Kidney (tissue), 22 donors: ENCODE measurements at places on chromosomes 6 and 20. TPM values are rescaled to one million over a fixed set of nuclear protein-coding genes. Genes with fewer than 3 reads are reported as not detected.
A peak's percentile ranks its signal among the peaks of the same experiment; 100 is the strongest.

SMLR1 gene
- 0.16 TPM for total RNA-seq

GRCh38 chr20:8375898-8376297, 243.8 kb downstream of the PLCB1 start:
- no peak for DNase-seq

- DNase-seq = no peak
Observed at GRCh38 chr6:141580131-141580530, 552.6 kb upstream of the GJE1 start.

GRCh38 chr6:74280130-74280692, 584.2 kb downstream of the CD109 start:
- no peak for DNase-seq

DNA sequence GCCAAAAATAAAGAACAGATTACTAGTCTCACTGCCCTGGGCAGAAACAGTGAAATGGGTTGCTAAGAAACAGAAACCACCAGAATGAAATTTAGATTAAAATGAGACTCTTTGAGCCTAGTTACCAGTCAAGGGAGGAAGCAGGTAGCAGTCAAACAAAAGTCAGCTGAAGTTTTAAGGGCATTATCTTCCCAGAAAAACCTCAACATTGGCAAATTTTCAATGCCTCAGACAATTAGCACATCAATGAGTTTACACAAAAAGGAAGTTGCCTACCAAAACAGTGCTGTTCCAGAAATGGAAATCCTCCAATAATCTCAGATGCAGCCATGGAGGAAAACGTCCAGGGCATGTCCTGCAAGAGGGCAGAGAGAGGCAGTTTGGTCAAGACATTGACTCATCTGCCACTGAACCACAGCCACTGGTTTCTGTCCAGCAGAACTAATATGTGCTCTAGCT, 399.7 kb upstream of the ADGRB3 start:
- no peak for DNase-seq

OR2B6 gene
- total RNA-seq = not detected

HAO1 gene
- not detected for total RNA-seq

DNA sequence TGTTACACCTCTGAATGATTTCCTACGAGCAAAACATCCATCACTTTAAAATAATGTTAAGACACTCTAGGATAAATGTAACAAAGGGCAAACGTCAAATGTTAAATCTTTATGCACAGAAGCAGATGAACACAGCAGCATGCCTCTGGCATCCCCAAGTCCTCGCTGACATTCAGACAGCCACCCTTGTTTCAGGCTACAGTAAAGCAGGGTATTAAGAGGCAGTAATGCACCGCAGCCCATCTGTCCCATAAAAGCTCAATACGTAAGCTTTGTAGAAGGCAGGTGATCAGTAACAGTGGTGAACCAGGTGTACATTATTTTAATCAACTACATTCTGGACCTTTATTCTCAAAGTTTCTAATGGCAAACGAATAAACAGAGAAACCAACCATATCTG, 64.8 kb downstream of the PPP1R3G start:
- DNase-seq = no peak

PSORS1C2 gene
- total RNA-seq = not detected

CCN6 gene
- total RNA-seq = 6.7 TPM

DNA sequence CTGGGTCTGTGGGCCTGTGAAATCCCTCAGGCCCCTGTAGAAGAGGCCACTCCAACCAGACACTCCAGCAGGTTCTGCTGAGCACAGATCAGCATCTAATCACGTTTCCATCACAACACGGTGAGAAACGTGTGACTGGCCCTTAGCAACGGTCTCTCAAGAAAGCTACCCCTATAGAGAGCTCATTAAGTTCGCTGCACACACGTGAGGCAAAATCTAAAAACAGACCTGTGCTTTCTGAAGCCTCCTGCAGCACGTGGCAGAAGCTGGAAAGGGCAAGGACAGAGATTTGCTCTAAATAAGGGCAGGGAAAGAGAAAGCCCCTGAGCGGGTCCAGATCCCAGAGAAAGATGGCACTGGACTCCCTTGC, 56.5 kb downstream of the GPR6 start:
- no peak for DNase-seq

GRCh38 chr6:98633886-98634285, 200.5 kb upstream of the POU3F2 start:
- no peak for DNase-seq

GRCh38 chr6:66103954-66104353, 396.9 kb upstream of the EYS start:
- no peak for DNase-seq

LBP gene
- total RNA-seq = 2.3 TPM

DNA sequence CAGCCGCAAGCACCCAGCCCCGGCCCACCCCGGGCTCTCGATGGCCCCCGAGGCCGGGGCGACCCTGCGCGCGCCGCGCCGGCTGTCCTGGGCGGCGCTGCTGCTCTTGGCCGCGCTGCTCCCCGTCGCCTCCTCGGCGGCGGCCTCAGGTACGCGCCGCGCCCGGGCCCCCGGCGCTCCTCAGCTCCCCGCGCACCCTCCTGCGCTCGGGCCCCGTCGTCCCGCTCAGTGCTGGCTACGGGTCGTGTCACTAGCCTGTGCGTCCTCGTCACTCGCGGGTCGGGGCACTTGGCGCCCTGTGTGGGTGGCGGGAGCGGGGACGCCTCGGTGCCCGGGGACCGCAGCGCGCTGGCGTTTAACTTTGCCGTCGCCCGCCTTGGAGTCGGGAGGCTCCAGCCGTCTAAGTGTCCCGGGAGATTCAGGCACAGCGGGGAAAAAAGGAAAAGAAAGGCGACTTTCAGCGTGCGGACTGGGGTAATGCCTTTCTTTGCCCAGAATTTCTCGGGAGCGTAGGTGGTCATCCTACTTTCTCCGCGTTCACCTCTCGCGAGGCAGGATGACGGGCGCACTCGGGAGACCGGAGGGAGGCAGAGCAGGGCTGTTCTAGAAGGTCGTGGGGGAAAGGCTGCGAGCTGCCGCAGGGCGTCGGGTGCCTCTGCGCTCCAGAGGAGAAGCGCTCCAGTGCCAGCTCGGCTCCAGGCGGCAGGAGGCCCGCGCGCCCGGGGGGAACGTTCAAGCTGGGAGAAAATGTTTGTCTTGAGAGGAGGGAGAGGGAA, 545 bp downstream of the FNDC1 start:
- DNase-seq = peak; percentile 77

- no peak for DNase-seq
Observed at GRCh38 chr6:15171026-15171425, 74.8 kb upstream of the JARID2 start.

SNX21 gene
- 23.2 TPM for total RNA-seq

KCNB1 gene
- total RNA-seq = 1.2 TPM

DNA sequence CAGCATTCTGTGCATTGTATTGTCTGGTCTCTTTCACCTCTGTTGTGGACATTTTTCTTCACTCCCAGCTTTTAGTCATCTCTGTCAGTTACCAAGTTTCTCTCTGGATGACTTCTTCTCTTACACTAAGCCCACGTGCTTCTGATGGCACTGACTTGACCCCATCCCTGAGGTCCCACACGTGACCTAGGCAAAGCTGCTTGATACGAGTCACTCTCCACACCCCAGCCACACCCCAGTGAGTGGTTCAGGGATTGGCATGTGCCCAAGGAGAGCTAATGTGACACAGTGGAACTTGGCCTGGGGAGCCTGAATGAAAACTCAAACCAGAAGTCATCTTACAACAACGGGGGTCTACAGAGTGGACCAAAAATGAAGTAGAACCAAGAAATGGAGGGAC, 32.2 kb downstream of the HTR1E start:
- DNase-seq = no peak

- no peak for DNase-seq
Observed at GRCh38 chr6:81293896-81294295, 458.6 kb downstream of the TENT5A start.

- DNase-seq = no peak
Observed at GRCh38 chr6:144724818-144725217, 439.7 kb downstream of the UTRN start.

DNA sequence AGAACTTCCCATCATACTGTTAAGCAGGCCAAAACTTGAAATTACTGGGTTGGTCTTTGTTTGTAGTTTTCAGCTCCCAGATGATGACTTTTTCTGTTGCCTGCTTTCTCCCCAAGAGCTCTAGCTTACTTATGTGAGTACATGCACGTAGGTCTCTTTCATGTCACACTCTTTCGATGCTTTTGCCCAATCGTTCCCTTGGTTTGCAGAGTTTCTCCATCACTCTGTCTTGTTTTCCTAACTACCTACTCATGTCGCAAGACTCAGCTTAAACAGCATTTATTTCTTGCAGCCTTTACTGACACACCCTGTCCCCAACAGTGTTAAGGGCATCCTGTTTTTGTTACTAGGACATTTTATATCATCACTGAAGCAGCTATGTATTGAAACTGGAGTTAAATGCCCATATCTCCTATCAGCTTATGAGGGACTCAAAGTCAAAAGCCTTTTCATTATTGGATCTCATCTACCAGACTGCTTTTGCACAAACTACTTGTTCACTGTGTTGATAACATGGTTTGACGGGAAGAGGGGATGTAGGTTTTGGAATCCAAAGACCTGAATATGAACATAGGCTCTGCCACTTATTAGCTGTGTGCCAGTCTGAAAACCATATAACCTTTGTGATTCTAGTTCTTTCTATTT, 2.9 kb downstream of the ARG1 start:
- DNase-seq = no peak

DNA sequence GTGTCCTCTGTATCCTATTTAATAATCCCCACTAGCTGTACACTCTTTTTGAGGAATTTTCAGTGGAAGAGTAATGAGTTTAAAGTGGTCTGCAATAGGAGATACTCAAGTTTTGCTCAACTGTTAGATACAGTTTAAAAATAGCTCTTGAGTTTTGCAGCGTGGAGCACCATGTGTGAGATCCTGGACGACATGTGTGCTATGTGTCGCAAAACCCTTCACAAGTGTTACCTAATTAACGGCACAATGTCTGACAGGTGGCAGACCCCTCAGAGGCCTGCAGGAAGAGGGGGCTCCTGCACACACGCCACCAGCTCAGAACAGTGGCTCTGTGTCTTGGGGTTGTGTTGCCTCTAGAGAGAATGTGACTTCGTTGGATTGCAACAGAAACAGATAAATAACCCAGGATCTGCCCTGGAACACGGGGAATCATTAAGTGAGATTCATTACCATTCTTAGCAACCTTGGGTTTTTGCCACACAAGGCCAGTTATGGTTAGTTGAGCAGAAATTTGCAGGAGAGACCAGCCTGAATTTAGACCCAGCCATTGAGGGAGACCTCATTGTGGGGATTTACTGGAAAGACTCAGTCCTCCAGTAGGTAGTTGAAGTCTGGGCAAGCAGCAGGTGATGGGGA, 73.8 kb downstream of the SASH1 start:
- DNase-seq = no peak

DNA sequence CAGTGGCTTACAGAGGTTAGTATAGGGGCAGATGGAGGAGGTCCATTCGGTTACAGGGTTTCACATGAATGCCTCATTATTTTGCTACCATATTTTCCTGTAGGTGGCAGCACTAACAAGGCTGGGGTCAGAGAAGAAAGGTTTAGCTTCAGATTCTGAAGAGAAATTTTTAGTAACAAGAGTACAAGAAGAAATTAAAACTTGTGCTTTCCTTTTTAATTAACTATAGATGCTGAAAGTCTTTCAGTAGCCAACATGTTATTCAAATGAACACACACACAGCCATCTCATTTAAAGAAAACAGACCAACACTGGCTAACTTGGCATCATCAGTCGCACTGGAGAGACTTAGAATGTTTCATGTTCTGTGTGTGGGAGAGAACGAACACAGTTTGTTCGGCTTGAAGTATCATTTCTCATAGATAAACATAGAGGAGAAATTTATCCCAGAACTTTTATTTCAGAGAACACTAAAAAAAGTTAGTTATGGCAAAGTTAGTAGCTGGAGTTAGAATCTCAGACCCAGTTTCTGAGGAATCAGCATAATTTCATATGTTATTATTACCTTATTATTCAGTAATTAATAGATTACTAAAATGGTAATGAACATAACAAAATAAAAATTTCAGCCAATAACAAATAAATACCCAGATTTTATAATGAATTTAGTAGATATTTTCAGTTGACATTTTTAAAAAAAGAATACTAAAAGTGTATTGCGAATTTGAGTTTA, 314.0 kb upstream of the RSPO3 start:
- no peak for DNase-seq

DNA sequence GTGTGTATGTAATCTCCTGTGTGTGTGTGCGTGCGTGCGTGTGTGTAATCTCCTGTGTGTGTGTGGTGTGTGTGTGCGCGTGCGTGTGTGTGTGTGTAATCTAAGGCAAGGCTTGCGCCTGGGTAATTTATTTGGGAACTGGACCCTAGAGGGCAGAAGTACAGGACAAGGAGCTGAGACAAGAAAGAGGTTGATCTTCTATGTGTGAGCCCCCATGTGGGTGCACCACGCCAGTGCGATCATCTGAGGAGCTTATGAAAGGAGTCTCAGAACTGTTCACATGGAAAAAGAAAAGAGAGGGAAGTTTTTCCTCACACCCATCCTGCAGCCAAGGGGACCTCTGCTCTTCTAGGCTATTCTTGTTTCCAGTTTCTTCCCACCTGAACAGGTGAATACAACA, 220.1 kb upstream of the GGTLC1 start:
- DNase-seq = no peak

DNA sequence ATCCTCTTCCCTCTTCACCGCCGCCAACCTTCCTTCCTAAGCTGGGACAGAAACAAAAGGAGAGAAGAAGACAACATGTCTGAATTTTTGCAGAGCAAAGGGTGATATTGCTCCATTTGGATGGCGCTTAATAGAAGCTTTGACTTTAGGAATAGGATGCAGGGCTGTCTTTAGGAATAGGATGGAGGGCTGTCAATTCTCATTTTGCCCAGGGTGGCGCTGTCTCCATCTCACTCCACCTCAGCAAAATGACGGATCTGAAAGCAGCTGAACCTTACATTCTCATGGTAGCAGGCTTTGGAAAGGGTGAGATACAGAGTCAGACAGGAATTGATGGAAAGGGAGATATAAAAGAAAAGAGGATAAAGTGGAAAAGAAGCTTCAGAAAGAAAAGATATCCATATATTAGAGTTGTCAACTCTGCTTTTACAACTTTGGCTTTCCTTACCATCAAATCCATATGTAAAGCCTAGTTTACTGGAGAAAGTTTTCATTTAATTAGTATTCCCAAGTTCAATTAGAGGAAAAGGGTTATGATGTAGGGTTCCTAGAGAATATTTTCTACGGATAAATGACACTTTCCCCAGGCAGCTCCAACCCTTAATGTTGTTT, 2.4 kb downstream of the MTCL3 start:
- peak; percentile 62 for DNase-seq

GRCh38 chr20:59752704-59753460, 148.5 kb downstream of the PHACTR3 start:
- DNase-seq = no peak
